ENCODE measurements at places on chromosomes 13 and 19.

DNA sequence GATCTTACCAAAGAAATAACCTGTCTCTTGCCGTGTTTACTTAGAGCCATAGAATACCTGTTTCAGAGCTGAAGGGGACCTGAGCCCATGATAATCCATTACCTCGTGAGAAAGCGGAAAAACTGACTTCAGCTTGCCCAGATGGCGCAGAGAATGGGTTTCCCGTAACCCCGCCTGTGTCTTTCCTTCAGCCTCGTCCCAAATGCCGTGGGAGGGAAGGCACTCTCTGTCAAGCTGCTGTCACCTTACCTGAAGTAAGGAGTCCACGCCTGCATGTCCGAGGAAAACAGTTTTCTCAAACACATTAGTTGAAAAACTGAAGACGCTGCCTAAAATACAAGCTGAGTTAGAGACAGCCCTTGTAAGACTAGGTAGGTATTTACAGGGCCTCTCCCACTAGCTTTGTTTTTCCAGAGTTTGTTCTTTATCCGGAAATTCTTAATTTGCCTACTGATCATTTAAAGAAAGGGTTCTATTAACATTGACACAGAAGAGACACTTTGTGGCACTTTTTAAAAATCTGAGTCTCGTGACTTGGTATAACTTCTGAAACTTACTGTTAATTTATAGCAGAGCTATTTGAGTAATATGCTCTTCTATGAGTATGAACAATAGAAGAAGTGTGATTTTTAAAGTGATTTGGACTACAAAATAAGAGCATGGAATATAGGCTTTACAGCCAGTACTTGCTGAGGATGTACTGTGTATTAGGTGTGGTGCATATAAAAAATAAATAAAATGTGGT is 1.3 kb upstream of the INTS6 start:
- DNase-seq: peak; percentile 10

DNA sequence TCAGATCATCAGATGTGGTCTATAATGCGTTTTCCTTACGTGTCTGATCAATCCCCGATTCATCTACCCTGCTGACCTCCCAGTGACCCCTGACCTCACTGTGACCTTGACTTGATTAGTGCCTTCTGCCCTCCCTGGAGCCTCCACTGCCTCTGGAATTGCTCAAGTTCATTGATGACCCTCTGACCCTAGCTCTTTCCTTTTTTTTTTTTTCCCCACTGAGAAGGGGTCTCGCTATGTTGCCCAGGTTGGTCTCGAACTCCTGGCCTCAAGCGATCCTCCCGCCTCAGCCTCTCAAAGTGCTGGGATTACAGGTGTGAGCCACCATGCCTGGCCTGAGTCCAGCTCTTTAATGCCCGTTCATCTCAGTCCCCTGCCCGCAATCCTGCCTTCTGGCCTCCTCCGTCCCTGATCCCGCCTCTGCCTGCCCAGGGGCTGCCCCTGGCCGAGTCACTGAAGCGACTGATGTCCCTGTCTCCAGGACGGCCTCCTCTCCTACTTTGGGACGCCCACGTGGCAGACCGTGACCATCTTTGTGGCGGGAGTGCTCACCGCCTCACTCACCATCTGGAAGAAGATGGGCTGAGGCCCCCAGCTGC is 4.0 kb upstream of the FTL start:
- DNase-seq: no peak

GRCh38 chr19:19417628-19418245 is 12.3 kb downstream of the GATAD2A start:
- DNase-seq: no peak

DNA sequence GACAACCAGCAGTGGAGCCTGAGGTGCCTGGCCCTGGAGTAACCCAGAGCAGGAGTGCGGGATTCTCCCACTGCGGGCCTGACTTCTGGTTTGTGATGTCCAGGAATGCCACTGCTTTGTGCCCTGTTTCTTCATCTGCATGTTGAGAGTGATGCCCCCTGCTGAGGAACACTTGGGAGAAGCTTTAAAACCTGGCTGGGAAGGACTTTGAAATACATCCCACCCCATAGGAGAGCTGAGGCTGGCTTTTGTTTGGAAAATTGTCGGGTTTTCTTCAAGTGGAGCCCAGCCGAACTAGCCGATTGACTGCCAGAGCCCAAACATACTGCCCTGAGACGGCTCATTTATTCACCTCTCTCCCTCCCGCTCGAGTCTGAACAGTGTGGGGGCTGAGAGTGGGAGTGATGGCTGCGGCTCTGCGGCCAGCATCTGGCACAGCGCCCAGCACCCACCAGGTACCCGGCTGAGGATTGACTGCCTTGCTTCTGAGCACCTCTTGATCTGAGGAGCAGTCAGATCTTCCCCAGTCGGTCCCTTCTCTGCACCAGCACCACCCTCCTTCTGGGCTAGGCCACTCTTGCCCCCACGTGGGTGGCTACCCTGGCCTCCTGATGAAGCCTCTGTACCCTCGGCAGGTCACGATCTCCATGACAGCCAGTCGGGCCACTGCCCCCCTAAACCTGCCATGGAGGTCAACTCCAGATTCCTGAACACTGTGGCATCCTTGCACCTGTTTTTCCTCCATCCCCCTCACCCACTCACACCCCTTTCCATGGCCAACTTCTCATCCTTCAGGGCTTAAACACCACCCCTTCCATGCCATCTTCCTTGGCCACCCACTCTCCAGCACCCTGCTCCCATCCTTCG is 148.9 kb downstream of the SIPA1L3 start:
- no peak for DNase-seq

GRCh38 chr19:52535771-52536447 is 8.4 kb downstream of the ZNF808 start:
- peak; percentile 86 for DNase-seq

DNA sequence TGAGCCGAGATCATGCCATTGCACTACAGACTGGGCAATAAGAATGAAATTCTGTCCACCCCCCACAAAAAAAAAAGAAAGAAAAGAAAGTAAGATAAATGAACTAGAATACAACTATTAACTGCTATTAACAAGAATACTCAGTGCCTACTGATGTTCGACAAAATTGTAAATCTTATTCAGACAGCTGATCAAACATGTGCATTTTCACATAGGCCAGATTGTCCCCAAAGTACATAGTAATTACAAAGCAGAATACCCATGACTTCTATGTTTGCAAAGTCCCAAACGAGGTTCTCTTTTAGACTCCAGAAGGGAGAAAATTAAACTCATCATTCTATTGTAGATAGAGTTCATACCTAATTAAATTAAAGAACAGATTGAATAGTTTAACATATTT is 113.4 kb downstream of the UFM1 start:
- DNase-seq: no peak

GRCh38 chr13:113728571-113729054 is 30.4 kb upstream of the TMEM255B start:
- no peak for DNase-seq

GRCh38 chr13:111388851-111389500 is 68.5 kb downstream of the TEX29 start:
- no peak for DNase-seq

- DNase-seq: no peak
These were observed 28.6 kb downstream of the ZC3H4 start for GRCh38 chr19:47084879-47085439.

GRCh38 chr19:45121827-45122345 is 28.9 kb downstream of the PPP1R37 start:
- no peak for DNase-seq

- no peak for DNase-seq
These were observed 85.4 kb upstream of the KLF12 start for GRCh38 chr13:74219566-74219965.

DNA sequence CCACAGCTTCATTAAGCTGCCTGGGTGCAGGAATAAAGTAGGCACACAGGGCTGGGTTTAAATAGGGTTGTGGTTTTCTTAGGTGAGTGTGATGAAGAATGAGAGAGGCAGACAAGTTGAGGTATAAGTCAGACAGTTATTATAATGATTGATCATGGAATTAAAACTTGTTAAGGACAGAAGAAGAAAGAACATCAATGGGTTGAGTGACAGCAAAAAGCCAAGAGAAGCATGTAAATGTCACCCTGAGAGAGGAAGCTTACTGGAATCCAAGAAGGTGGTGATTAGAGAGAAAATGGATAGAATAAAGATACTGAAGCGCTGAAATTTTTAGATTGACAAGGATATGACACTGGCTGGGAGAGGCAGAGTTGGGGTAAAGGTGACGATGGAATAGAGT is 325.2 kb upstream of the SLITRK1 start:
- no peak for DNase-seq

GRCh38 chr13:75352641-75353327 is 129.2 kb downstream of the TBC1D4 start:
- no peak for DNase-seq

- no peak for DNase-seq
These were observed 18.3 kb downstream of the GPC6 start for GRCh38 chr13:93244918-93245280.

GRCh38 chr13:84834201-84834600 is 951.9 kb upstream of the SLITRK1 start:
- DNase-seq: no peak

DNA sequence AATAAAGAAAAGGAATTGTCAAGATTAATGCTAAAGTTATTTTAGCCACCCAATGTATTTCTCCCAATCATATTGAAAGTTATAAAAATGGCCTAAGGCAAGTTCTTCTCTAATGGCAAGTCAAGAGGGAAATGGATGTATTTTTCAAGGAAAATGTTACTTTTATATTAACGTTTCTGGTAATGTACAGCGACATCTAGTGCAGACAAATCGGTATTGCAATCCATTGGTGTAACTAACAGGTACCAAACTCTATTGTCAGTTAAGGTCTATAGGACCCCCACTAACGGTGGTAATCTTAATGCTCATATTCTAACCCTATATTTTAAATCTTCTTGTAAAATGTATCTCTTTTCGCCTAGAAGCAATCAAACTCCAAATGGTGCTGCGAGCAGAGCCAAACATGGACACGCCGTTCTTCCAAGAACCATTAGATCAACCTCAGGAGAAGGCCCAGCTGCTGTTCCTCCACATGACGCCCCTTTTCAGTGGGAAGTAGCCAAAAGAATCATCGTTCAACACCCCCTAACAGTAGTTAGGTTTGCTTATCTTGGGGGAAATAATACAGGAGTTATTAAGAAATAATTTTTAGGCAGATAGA is 98.5 kb upstream of the PABPC3 start:
- DNase-seq: no peak

DNA sequence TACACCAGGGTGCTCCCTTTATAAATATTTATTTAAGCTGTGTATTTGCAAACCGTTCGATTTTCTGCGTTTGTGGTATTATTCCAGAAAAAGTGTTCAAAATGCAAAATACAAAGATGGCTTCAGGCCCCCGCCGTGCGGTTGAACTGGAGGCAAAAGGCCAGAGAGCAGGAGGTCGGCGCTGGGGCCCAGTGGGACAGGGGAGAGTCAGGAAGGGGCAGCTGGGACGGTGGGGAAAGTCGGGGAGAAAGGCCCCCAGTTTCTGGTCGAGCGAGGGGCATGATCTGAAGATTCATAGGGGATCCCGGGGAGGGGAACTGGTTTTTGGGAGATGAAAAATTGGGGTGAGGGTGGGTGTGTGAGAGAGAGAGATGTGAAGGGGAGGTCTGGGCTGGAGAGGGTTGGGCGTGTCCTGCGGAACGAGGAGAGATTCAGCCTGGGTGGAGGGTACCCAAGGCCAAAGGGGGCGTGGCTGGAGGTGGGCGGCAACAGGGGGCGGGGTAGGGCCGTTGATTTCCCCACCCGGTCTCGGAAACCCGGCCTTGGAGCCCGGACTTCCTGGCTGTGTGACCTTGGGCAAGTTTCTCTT is 678 bp downstream of the ISOC2 start:
- DNase-seq: peak; percentile 45

DNA sequence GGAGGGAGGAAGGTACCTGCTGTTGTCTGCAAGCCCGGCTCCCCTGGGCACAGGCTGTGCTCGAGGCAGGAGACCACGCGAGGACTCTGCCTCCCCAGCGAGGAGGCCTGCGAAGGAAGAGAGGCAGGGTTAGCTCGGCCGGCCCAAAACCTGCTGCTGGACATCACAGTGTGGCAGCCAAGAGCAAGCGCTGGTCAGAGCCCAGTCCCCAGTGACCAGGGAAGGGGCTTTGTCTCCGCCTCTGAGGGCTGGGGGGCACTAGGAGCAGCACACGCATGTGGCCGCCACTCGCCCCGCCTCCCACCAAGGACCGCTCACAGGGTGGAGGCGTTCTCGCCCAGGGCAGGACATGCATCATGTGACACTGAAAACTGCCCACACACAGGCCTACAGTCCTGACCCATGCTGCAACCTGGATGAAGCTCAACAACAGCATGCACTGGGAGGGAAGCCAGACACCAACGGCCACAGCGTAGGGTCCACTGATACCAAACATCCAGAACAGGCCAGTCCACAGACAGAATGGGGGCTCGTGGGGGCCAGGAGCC is 8.5 kb downstream of the MIER2 start:
- no peak for DNase-seq
